ENCODE measurements at places on chromosomes 4 and X.
A peak's percentile ranks its signal among the peaks of the same experiment; 100 is the strongest.

- no peak for DNase-seq
Measured at GRCh38 chrX:105821471-105822121, 743 bp upstream of the NRK start.

DNA sequence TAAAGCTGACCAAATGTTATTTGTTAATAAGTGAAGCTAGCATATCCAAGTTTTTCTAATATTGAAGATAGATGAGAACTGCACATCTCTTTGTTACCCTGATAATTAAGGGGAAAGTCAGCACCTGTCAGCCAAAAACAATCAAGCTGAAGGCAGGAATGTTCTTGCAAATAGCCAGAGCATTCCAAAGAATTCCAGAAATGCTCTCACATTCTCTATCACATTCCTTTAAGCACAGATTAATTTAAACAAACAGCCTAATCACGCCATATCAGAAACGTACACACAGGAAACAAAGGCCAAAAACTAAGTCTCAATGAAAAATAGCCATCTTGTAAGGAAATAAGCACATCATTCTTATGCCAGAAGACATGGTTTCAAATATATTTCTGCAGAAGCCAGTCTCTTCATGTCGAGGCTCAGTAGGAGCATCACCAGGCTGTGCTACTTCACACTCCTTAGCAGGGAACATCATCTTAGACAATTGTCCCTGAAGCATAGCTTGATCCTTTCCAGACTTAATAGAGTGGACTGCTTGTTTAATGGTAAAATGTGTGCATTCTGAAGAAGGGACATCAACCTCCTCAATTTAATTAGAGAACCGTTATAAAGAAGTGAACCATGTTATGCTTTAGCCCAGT is 252.9 kb upstream of the TTC29 start:
- DNase-seq, result no peak

- DNase-seq, result peak; percentile 56
Measured at GRCh38 chr4:109801895-109802319, at the start of gene CFI. Gene CFI (minus strand): TSS chr4:109801999. CDS start chr4:109801971, 28 bp downstream.

DNA sequence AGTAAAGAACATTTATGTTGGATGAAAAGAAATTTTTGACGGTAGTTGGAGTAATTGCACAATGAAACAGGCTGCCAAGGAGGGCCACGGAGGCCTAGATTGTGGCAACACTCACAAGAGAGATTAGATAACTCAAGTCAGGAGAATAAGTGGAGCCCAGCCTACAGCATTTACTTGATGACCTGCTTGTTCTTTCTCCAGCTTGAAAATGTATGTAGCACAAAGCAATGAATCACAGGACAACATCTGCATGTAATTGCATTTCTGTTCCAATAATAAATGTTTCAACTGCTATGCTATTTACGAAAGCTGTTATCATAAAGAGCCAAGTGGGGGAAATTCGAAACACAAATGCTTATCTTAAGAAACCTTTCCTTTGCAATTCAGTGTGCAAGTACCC is 221.2 kb upstream of the MID1 start:
- peak; percentile 18 for DNase-seq

DNA sequence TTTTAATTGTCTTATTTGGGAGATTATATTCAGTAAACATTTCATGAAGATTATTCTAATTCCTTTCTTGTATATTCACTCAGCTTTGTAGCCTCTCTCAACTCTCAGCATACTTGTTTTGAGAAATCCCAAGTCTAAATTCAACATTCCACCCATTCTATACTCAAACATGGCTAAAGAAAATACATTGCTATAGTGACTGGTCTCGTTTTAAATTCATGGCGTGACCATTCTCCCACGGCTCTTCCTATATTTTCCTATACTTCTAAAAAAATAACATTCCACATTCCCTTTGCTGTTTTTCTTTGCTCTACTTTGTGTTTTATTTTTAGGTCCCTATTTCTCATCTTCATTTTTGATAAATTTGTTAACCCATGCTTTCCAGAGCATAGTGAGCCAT is 49.2 kb upstream of the UGT2A1 start:
- no peak for DNase-seq

- DNase-seq, result no peak
Measured at GRCh38 chr4:54224996-54225597, 4.0 kb upstream of the PDGFRA start.

GRCh38 chr4:3520276-3520675 is 11.9 kb downstream of the LRPAP1 start:
- no peak for DNase-seq

GRCh38 chr4:102469806-102470205 is 31.4 kb upstream of the NFKB1 start:
- DNase-seq, result no peak

GRCh38 chr4:76017056-76017686 is 6.1 kb downstream of the CXCL10 start:
- no peak for DNase-seq

DNA sequence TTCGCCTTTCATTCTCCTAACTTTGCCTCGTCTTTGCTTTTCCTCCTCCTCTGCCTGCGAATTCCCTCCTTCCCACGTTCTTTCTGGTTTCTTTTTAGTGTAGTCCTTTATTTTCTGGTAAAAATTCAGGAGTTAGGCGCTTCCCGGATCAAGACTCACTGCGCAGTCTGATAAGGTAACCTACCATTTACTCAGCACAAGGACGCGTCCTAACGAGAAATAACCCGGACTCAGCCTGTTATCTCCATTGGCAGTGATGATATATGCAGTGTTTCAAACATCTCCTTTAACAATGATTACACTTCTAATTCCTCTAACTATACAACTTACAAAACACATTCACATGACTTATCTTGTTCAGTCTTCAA is 357 bp upstream of the ETNPPL start:
- DNase-seq, result peak; percentile 24

DNA sequence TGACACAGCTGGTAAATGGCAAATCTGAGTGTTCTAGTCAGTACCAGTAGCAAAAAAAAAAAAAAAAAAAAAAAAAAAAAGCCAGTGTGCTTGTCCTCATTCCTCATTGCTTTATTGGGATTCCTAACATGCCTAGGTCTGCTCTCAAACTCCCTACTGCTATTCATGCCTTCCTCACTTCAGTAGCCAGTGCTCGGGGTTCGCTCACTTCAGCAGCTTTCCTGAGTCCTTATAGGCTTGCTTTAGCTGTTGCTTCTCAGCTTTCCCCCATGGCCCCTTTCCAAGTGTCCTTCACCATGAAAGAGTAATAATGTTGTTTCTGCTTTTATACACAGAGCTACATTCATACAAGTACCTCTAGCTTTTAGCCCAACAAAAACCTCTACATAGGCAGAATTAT is 30.8 kb downstream of the SLITRK2 start:
- no peak for DNase-seq

DNA sequence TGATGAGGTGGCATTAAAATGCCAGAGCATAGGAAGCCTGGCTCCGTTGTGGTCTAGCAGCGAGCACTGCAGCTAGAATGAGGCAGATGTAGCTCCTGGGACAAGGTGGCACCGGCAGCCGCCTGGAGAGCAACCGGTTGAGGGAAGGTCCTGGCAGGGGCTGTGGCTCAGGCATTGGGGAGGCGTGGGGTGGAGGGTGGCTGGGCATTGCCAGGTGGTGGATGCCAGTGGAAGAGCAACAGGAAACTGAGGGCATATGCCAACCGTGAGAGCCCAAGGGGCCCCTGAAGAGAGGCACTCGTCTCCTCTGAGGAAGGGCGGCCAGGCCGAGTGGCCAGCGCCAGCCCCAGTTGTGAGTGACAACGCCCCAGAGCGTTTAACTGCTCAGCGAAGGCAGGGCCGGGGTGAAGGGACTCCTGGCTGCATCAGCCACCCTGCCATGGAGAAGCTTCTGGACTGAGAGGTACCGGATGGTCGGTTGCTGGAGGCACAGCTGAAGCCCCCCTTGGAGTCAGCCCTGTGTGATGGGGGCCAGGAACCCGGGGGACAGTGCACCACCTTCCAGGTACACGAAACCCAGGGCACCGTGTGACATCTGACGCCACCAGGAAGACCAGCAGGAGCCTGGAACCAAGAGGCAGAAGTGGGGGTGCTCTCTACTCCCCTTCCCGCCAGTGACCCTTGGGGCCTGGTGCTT is 13.2 kb upstream of the PDE6B start:
- DNase-seq, result no peak

- no peak for DNase-seq
Measured at GRCh38 chr4:30600246-30601017, 119.7 kb upstream of the PCDH7 start.

DNA sequence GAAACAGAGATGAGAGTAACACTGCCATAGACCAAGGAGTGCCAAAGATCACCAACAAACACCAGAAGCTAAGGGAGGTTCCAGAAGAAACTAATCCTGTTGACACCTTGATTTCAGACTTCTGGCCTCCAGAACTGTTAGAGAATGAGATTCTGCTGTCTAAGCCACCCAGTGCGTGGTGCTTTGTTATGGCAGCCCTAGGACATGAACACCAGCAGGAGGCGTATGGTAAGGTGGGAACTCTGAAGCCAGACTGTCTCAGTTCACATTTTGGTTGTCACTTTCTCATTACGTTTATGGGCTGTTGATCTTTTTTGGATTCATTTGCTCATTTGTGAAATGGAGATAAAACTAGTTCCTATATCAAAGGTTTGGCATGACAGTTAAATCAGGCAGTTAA is 142.9 kb downstream of the DCHS2 start:
- DNase-seq, result no peak

- DNase-seq, result no peak
Measured at GRCh38 chr4:4671774-4672349, 130.0 kb upstream of the STX18 start.

DNA sequence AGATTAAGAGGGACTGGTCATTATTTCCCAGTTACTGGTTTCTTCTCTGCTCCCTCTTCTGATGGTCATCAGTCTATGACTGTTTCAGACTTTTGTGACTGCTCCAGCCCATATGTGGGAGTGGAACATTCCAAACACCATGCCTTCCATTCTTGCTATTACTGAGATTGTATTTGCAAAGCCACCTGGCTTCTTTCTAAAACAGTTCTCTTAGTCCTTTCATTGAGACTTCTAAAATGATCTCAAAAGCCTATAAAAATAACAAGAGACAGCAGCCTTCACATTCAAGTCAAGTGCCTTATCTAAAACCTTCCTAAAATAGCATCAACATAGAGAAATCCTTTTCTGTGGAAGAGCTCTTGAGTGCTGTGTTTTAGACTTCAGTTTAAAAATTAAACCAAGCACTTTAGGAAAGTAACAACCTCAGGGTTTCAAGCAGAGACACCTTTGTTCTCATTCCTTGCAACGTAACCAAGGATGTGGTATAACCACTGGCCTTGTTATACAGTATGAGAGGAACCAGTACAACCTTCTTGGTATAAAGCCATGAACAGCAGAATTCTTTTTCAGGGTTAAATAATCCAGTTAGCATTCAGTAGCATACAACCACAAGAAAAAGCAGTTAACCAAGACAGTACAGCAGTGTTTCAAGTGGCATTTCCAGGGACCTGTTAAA is 97.1 kb downstream of the NFKB1 start:
- no peak for DNase-seq

GRCh38 chrX:9842541-9842940 is 56.3 kb downstream of the SHROOM2 start:
- DNase-seq, result peak; percentile 32
